NCI-H2107 (cell line): ENCODE measurements at places on chromosomes 7 and 10.

GRCh38 chr10:43122826-43123225 lies 15.4 kb upstream of the CSGALNACT2 start:
- no peak for DNase-seq

DNA sequence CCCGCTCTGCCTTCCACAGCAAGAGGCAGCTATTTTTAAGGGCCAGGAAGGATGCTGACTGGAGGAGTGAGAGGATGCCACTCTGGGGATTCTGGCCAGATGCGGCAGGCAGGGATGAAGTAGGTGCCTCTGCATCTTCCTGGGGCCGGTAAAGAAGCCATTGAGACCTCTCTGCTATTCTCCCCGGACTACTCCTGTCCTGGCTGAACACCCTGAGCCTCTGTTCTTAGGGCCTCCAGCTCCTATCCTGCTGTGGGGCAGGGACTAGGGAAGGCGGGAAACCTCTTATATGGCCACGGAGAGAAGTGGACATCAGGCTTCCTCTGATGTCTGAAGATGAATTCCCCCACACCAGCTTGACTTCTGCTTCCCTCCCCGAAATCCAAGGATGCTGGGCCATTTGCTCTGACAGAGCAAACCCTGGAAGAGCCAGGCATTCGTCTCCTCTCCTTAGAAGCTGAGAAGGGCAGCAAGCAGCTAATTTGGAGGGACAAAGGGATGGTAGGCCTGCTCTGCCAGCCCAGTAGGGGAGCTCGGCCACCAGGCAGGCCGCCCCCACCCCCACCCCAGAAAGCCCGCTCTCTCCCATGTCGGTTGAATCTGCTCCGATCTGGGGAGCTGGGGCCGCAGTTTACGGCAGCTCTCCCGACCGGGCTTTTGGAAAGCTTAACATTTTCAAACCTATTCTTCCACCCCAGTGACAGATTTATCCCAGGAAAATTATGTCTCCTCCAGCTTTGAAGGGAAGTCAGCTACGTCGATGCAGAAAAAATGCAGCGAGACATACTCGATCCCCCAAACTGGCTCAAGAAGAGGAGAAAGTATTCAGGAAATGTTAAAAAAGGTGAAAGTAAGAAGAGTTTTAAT lies 2.8 kb downstream of the FGF8 start:
- DNase-seq = no peak

GRCh38 chr10:3902809-3903410 lies 117.9 kb upstream of the KLF6 start:
- DNase-seq = no peak

DNA sequence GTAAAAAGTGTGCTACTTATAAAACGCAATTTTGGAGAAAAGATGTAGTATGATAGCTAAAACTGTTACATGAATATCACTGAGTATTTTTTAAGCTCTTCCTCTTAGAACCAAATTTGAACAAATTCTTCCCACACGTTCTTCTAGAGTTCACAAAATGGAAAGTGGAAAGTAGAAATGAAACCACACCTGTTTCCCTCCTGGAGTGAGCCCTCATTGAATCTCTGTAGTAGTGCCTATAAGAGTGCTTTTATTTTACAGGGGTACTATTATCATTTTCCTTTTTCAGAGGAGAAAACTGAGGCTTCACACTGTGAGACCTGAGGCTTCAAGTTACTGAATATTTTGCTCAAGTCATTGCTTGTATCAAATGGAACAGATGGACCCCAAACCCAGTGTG lies 393.0 kb downstream of the NRG3 start:
- DNase-seq = no peak

DNA sequence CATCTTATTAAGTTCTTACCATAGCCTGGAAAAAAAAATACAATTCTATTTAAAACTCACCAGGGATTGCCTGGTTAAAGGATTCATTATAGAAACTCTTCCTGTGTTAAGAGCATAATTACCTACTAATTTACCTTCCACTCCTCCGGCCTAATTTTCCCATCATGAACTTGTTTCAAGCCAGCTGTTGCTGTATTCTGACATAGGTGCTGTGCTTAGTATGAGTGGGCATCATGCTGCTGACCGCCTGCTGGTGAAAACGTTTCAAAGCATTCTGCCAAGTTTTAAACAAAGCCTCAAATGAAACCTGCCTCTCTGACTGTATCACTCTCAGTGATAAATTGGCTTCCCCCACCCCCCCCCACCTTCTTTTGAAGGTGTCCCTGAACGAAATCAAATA lies 47.8 kb upstream of the KCNMA1 start:
- DNase-seq = peak; percentile 8

DNA sequence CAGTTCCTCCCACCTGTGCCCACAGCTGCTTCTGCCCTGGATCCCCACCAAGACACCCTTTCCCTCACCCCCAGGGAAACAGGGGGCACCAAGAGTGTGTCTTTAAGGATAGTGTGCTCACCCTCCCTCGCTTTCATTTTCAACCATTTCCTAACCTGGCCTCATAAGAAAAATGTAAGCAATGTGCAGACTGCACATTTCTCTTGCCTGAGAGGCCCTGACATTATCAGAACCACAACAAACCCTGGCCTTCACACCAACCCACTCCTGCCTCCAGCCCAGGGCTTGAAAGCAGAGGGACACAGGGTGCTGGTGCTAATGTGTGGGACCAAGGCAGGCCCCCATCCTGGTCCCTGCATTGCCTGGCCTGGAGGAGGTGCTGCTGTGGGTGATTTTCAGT lies 11.0 kb upstream of the IMPDH1 start:
- no peak for DNase-seq

DNA sequence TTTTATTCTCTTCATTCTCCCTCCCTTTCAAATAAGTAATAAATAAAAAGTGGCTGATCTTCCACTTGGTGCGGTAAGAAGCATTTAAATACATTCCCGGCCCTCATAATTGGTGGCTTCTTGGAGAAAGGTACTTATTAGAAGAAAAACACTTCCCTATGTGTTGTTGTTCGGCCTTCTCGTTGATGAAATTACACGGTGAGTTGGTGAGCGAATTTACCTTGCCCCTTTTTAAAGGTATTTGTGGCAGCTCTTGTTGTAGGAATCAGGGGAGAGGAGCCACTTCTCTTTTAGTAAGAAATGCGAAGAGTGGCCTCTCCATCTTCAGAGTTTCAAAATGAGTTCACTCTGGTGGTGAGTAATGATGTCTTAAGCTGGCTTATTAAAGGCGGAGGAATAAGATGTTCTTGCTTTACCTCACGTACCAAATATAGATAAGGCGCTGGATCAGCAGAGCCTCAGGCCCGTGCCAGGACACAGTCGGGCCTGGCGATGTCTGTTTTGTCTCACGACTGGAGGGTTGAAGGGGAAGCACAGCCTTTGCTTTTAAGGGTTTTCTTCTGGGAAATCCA lies 135.9 kb downstream of the CUX1 start:
- no peak for DNase-seq
